ENCODE measurements at places on chromosomes 4 and X. TPM values are rescaled to one million over a fixed set of nuclear protein-coding genes. Genes with fewer than 3 reads are reported as not detected.
A peak's percentile ranks its signal among the peaks of the same experiment; 100 is the strongest.

DNA sequence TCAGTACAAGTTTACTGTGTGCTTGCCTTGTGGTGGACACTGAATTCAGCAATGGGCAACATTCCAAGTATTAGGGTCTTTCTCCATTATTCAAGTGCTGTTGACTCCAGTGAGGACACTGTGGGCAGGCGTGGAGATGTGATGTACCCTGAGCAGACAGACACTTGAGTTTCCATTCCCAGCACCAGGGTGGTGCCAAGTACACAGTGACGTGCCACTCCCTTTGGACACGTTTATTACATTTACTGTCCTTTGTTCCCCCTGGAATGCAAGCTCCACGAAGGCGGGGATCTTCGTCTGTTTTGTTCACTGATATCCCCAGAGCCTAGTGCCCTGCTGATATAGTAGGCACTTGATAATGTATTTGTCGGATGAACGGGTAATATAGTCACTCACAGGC, 130.6 kb upstream of the STX18 start:
- DNase-seq, result no peak

The RPS3A gene
- 2,406 TPM for polyA plus RNA-seq

The UCP1 gene
- polyA plus RNA-seq, result not detected

The CRMP1 gene
- polyA plus RNA-seq, result 0.26 TPM

- no peak for DNase-seq
These were observed 72.6 kb downstream of the GATB start for GRCh38 chr4:151688003-151688784.

The RGN gene
- 89.1 TPM for polyA plus RNA-seq

DNA sequence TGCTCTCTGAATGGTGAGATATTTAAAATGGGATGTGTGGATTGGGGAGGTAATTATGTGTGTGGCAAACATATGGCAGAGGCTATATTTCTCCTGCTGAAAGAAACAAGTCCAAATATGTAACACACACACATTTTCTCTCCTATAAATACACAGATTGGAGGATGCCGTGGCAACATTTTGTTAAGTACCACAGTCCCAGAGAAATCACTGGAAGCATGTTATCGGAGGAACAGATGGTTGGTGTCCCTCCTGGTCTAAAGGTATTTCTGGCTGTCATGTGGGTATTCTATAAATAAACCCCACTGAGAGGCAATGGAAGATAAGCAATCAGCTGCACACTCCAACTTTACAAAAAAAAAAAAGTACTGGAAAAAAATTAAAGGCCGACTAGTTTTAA, 528.3 kb upstream of the BOD1L1 start:
- no peak for DNase-seq

DNA sequence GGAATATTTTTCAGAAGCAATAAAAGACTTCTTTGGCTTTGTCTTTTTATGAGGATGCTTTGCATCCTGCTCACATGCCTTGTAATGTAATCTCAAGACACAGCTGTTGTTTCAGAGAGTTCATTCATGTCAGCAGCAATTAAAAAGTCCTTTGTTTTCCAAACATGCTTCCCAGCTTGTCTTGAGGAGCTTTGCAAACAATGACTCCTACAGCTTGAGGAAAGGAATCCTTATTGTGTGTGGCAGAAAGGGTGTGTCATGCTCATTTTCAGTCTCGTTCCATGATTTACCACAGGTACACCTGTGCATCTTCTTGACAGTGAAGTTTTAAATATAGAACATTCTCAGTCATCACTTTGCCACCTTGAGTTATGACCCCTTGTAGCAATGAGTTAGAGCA, 139.2 kb upstream of the AADAT start:
- DNase-seq, result no peak

DNA sequence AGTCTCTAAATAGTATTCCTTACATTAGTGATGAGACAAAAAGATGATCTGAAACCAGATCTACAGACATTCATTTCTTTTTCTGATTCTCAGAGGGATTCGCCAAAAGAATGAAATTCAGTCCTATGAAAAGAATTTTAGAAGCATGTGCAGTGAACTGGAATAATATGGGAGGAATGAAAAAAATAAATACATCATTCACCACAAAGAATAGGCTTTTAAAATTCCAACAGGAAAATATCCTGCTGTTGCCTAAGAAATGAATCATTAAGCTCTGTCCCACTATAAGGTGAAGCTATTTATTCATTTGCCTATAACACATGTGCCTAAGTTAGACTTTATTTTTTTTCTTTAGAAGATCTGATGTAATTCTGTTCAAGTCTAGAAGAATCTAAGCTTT, 165.9 kb downstream of the IL15 start:
- no peak for DNase-seq

The VGLL1 gene
- 5.5 TPM for polyA plus RNA-seq

DNA sequence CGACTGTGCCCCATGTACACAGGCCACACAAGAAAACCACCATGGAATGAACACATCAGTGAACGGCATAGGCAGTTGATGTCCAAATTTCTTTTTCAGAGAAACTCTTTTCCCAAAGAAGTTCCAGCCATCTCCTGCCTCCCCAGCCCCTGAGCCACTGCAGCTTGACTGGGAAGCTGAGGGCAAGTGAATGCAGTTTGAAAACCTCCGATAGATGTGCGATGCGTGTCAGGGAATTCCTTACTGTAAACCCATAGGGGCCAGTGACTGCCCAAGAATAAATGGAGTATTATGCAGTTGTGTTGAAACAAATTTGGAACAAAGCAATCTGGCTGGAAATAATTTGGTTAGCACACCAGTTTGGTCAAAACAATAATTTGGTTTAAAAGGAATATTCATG, 72.1 kb downstream of the ENPP6 start:
- no peak for DNase-seq

GRCh38 chrX:74890676-74891430, 34.4 kb downstream of the NEXMIF start:
- DNase-seq, result no peak

DNA sequence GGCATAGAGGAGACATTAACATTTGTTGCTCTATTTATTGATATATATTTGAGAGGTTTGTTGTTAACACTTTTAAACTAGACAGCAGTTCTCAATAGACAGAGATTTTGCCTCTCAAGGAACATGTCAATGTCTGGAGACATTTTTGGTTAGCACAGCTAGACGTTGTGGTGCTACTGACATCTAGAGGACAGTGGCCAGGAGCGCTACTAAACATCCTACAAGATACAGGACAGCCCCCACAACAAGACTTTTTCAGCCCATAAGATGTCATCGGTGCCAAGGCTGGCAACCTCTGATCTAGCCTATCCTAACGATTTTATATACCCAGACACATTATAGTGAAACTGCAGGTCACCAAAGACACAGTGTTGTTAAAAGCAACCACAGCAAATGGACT, 18.4 kb upstream of the CTSO start:
- DNase-seq, result peak; percentile 32

DNA sequence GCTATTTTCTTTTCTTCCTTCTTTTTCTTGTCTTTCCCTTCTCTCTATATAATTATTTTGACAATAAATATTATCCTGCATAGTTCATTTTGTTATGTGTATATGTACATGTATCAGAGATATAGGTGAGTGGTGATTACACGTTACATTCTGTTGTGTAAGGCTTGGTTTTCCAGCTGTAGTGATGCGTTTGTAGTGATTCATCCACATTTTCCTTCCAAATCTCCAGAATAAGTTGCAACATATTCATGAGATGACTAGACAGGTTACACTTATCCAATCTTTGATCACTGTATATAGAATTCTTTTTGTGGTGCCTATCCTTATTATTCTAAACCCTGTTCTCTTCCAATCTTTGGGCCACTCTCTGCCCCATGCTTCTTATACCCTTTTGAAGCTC, 540.2 kb downstream of the GBA3 start:
- no peak for DNase-seq

- DNase-seq, result peak; percentile 62
These were observed 432 bp downstream of the TMEM175 start for GRCh38 chr4:932713-933070.

DNA sequence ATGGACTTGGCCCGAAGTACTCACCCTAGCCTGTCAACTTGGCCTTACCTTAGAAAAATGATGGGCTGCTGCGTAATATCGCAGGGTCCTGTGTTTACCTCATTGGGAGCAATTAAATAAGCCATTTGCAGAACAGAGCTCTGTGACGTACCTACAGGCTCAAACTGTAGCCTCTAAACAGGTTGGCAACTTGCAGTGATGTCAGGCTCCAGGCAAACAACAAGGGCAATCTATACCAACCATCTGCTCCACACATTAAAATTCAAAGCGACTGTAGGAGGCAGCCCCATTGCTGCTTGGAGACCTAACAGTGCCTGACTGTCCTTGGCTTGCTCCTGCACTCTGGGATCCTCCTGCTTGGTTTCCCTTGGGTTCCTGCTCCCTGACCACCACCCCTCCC, 17.2 kb downstream of the VGLL1 start:
- DNase-seq, result no peak

The PALLD gene
- 43.4 TPM for polyA plus RNA-seq

DNA sequence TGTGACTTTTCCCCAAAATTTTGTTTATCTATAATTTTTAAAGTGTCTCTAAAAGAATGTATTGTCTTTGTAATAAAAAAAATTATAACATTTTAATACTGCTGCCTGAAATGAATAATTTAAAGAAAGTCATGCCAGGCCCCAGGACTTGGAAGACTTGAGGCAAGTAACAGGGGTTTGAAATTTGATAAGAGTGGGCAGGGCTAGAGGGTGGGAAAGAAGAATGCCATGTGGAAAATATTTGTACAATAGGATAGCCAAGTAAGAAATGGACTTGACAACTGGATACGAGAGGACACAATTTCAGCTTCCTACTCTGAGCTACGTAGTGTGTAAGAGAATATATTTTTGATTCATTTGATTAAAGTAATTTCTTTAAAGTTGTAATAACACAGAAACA, 36.9 kb upstream of the ANKRD50 start:
- DNase-seq, result no peak

- no peak for DNase-seq
These were observed 740.0 kb upstream of the IGFBP7 start for GRCh38 chr4:57850141-57850540.

The PF4V1 gene
- polyA plus RNA-seq, result not detected

DNA sequence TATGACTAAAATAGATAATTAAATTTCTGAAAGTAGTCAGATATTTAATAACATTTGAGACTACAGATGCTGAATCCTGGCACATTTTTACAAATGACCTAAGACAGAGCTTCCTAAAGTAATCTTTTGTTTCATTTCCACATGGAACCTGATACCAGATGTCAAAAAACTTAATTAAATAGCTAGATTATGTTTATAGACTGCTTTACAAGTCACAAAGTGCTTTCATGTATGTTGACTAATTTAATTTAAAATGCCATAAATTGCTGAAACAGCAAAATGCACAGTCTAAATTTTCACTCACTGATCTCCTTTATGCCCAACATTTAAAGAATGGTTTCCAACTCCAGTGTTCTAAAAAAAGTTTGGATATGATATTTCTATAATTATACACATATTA, 299.1 kb upstream of the TBX22 start:
- no peak for DNase-seq

- DNase-seq, result no peak
These were observed 280.6 kb upstream of the CLNK start for GRCh38 chr4:10965196-10965595.

The ASMTL gene
- 29.9 TPM for polyA plus RNA-seq

GRCh38 chrX:104864296-104864695, 298.3 kb downstream of the IL1RAPL2 start:
- DNase-seq, result no peak

- no peak for DNase-seq
These were observed 31.2 kb downstream of the RNF175 start for GRCh38 chr4:153728660-153729059.

DNA sequence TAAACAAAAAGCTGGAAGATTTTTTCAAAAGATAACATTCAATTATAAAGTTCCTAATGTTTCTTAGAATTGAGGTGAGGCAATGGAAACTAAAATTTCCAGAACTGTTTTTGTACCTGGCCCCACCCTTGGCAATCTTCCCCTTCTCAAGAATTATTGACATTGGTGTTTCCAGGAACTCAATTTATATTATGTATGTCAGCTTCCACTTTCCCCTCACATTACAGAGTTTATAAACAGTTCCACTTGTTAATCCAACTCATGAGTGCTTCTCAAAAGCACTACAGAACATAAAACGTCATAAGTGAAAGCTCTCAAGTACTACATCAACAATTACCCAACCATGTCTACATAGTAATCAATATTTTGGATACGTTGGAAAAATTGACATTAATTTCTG, 107.4 kb downstream of the FAM13A start:
- DNase-seq, result no peak

The SMIM31 gene
- not detected for polyA plus RNA-seq

- DNase-seq, result peak; percentile 59
These were observed 108.3 kb downstream of the AFAP1 start for GRCh38 chr4:7831330-7831729.

DNA sequence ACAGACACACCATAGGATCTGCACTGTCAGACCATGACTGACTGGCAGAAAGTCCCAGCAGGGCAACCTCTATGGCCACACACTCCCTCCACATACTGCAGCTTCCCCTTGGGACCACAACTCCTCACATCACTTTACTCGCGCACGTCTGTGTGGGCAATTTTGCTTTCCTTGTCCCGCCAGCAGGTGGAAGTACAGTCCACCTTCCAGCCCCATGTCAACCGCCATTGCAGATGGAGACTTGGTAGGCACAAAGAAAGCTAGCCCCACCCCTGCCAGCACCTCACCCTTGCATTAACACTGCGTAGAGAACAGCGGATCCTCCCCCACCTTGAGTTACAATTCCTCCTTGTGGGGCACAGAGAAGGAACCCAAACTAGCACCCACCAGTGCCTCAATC, 74.4 kb upstream of the NAP1L2 start:
- no peak for DNase-seq

The SRPK3 gene
- polyA plus RNA-seq, result 0.58 TPM

DNA sequence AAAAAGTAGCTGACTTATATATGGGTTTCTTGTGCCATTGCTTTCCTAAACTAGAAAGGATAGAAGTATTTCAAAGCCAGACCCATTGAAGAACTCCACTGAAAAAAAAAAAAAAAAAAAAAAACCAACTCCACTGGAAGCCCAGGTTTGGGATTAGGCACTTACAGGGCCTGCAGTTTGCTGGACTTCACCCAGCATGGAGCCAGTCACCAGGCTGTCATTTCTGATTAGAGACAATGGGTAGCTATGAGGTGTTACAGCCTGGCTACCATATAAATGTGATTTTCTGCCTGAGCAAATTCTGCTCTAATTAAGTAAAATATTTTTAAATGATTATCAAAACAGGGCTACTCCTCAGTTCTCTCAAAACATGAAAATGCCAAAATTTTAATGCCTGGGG, 49.5 kb downstream of the HS6ST2 start:
- no peak for DNase-seq

The CENPVL3 gene
- polyA plus RNA-seq, result not detected

- no peak for DNase-seq
These were observed 45.8 kb downstream of the HDAC8 start for GRCh38 chrX:72526534-72527508.

- DNase-seq, result no peak
These were observed 15.9 kb downstream of the HMGB2 start for GRCh38 chr4:173318240-173318639.

The MAGEB1 gene
- not detected for polyA plus RNA-seq

The TLL1 gene
- polyA plus RNA-seq, result 0.28 TPM

GRCh38 chr4:8165374-8165896, 6.8 kb upstream of the ABLIM2 start:
- DNase-seq, result no peak

The TCEAL8 gene
- 88.5 TPM for polyA plus RNA-seq

Data from kidney (tissue), 22 donors.